Stimulated activated CD4-positive, alpha-beta T cell treated with anti-CD3 and anti-CD28 coated beads, Interleukin-1b, Interleukin-23, amount 100 ng/mL, for 24 hours (primary cell): ENCODE measurements at places on chromosomes 5 and 9.
A peak's percentile ranks its signal among the peaks of the same experiment; 100 is the strongest.

DNA sequence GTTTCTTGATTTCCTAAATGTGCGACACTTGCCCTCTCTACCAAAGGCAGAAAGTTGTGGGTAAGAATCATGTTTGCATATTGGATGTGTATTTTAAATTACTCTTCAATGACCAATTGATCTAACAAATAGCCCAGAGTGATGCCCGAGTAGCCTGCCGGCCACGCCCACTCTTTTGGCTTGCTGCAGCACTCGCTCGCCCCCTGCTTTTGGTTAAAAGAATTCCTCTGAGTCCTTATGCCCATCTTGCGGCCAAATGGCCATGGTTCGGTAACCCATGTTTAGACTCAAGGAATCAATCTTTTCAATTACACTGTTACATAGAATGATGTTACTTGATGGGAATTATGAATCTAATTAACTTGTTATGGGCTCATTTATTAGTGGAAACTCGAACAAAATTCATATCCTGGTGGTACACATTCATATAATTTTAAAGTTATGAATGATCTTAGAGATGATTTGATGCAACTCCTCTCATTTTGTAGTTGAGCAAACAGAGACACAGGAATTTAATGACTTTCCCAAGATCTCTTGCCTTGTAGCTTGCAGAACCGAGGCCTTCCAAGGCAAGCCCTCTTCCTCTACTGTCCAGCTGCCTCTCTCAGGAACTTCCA is 36.5 kb downstream of the PPIC start:
- peak; percentile 5 for DNase-seq

GRCh38 chr9:133148199-133149129 is 15.2 kb downstream of the GBGT1 start:
- DNase-seq, result peak; percentile 46

- DNase-seq, result no peak
These were observed 133.4 kb upstream of the ALDH1B1 start for GRCh38 chr9:38259056-38259455.

GRCh38 chr5:104942735-104943134 is 1380.1 kb upstream of the NUDT12 start:
- DNase-seq, result no peak

GRCh38 chr9:94802793-94803192 is 76.3 kb downstream of the AOPEP start:
- peak; percentile 10 for DNase-seq

GRCh38 chr5:71757590-71758543 is 38.8 kb downstream of the CARTPT start:
- DNase-seq, result no peak

DNA sequence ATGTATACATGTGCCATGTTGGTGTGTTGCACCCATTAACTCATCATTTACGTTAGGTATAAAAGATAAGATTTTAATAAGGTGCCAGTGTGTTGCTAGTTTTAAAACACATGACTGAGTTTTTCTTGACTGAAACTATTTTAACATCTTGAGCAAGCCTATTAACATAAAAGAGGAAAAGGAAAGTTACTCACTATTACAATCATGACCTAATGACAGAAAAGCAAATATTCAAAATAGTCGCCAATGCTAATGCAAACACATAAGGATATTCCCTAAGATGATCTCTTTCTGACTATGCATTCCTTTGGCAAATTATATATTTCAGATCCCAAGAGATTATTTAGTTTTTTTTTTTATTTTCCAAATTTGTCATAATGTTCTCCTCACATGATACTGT is 5.8 kb upstream of the OR13C2 start:
- DNase-seq, result no peak

- DNase-seq, result no peak
These were observed 188.0 kb upstream of the GHR start for GRCh38 chr5:42235241-42235640.

DNA sequence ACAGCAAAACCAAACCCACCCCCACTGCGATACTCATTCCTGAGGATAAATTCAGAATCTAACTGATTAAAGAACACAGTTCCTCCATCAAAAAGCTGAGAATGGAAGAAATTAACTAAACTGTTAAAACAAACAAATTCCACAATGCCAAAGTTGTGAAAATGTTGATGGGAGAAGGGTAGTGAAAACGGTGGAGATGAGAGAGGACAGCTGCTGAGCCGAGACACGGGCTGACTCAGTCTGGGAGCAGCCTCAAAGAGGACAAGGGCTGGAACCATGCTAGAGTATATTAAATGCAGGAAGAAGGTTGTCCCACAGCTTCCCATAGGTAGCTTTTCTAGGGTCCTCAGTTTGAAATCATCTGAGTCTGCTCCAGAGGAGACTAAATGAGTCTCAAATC is 14.3 kb downstream of the ADAMTS12 start:
- DNase-seq, result no peak

- no peak for DNase-seq
These were observed 314.7 kb downstream of the MLLT3 start for GRCh38 chr9:20307621-20308020.

DNA sequence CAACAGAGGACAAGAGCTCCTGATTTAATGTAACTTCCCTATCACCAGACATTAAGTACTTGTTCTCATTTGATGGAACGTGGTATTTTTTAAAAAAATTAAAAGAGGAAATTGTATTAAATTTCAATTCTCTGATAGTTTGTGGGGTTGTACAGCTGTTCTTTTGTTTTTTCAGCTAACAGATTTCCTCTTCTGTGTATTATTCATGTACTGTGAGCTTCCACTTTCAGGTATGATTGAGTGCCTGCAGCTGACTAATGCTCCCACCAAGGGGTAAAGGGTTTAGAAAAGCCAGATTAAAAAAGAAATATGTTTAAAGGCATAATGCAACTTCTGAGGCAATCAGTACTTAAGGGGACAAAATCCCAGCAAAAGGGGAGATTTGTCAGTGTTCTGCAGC is 117.7 kb upstream of the ACTBL2 start:
- no peak for DNase-seq

DNA sequence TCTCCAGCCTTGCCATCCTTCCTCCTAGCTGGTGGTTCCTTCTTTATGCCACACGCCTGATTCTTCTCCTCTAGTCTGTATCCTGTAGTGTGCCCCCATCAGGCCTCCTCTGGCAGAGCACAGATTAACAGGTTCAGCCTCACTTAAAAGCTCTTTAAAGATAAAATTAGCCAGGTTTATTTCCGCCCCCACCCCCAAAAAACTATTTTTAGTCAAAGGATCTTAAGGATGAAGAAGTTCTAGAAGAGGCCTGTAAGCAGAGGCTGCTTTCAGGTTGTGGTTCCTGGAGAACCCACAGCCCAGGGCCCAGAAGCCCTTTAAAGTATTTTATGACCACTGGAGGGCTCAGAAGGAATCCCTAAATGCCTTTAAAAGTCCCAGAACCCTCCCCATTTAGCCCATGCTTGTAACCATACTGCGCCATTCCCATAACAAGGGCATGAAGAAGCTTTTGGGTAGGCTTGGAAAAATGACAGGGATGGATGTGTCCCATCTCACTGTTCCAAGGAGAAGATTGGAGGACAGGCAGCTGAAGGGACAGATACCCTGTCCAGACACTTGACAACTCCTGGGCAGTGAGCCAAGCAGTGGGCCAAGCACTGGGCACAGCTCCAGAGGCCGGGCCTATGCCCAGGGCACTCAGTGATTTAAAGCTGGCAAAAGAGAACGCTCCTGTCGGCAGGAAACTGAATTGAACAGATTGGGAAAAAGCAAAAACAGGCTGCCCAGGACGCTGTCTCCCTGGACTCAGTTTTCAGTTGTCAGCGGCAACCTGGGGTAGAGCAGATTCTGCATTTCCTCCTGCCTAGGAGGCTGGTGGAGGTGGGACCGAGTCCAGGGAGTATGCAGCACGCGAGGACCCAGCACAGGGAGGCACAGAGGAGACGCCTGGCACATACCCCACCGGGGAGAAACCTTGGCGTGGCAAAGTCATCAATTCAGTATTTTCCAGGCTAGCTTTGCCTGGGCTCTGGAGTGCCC is 106.3 kb upstream of the SSBP2 start:
- no peak for DNase-seq
